ENCODE measurements at places on chromosomes 7 and 10. TPM values are rescaled to one million over a fixed set of nuclear protein-coding genes. Genes with fewer than 3 reads are reported as not detected.

DNA sequence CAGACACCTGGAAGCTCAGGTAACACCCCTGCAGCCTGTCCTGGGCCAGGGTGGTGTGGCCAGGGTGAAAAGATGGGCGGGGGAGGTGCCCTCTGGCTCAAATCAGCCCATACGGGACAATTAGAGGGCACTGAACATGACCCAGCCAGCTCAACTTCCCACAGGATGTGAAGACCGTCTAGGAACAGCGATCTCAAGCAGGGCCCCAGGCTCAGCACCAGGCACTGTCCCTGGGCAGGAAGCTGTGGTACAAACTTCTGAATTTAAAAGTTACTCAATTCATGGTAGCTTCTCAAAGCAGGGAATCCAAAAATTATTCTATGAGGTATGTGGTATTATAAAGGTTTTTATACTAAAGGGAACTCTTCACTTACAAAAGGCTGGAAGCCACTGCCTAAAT lies 5.1 kb upstream of the GRB10 start:
- DNase-seq, result no peak
- peaks cover 5% of the 10 kb centered on the region for H3K4me1 ChIP-seq
- H3K27ac ChIP-seq, result no peak overlapping the region

DNA sequence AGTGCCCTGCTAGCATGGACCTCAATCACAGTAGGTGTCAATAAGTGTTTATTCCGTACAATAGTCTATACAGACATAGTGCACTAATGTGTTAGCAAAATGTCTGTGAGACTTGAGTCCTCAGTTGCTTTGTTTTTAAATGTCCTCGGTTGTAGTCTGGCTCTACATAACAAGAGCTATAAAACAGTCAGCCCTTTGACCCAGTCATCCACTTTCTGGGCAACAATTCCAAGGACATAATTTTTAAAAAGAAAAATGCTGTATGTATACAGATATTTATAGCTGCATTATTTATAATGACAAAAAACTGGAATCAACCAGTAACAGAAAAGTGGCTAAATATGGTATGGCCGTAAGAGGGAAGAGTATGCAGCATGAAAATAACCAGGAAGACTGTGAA lies 2.8 kb upstream of the PDLIM1 start:
- H3K27me3 ChIP-seq, result no peaks in the 10 kb centered on the region
- peaks cover 13% of the 10 kb centered on the region for H3K4me1 ChIP-seq
- no peaks in the 10 kb centered on the region for H3K36me3 ChIP-seq

Gene SLC18A3
- not detected for total RNA-seq

- no peak for DNase-seq
- no peak overlapping the region for H3K4me3 ChIP-seq
- no peaks in the 10 kb centered on the region for H3K36me3 ChIP-seq
These were observed 335.1 kb downstream of the XPNPEP1 start for GRCh38 chr10:109588259-109588658.

- no peak overlapping the region for H3K4me3 ChIP-seq
- H3K27me3 ChIP-seq, result no peaks in the 10 kb centered on the region
These were observed 9.0 kb downstream of the LRRC27 start for GRCh38 chr10:132341017-132341416.

DNA sequence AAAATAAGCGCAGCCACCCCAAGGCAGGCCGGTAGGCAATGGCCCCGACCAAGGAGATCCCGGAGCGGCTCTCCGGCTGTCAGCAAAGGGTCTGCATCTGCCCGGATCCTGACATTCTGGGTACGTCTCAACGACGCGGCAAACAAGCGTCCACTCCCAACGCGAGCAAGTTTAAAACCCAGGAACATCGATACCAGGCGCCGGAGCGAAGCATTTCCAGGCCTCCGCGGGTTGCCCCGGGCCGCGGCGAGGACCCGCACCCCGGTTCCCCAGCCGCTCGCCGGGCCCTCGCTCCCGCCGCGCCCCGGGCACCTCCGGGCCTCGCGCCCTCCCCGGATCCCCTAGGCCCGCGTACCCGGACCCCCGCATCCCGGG lies 453 bp downstream of the URGCP start:
- no peaks in the 10 kb centered on the region for H3K36me3 ChIP-seq
- no peaks in the 10 kb centered on the region for H3K27me3 ChIP-seq
- H3K4me1 ChIP-seq, result no peaks in the 10 kb centered on the region

Gene MYOZ1
- 8.5 TPM for total RNA-seq

GRCh38 chr10:34786464-34786863 lies 28.6 kb downstream of the PARD3 start:
- no peaks in the 10 kb centered on the region for H3K36me3 ChIP-seq
- H3K27me3 ChIP-seq, result no peaks in the 10 kb centered on the region
- no peak for DNase-seq
- peaks cover 11% of the 10 kb centered on the region for H3K4me1 ChIP-seq
- H3K4me3 ChIP-seq, result no peak overlapping the region

Gene PAXIP1
- 1.7 TPM for total RNA-seq

GRCh38 chr7:42097752-42098151 lies 139.3 kb downstream of the GLI3 start:
- DNase-seq, result no peak
- no peak overlapping the region for H3K4me3 ChIP-seq
- H3K27me3 ChIP-seq, result no peaks in the 10 kb centered on the region

Gene HECW1
- not detected for total RNA-seq

- H3K27ac ChIP-seq, result no peak overlapping the region
- no peaks in the 10 kb centered on the region for H3K4me1 ChIP-seq
- peaks cover 18% of the 10 kb centered on the region for H3K36me3 ChIP-seq
- H3K27me3 ChIP-seq, result no peaks in the 10 kb centered on the region
- DNase-seq, result no peak
These were observed 47.5 kb downstream of the NDUFB2 start for GRCh38 chr7:140744005-140744404.

DNA sequence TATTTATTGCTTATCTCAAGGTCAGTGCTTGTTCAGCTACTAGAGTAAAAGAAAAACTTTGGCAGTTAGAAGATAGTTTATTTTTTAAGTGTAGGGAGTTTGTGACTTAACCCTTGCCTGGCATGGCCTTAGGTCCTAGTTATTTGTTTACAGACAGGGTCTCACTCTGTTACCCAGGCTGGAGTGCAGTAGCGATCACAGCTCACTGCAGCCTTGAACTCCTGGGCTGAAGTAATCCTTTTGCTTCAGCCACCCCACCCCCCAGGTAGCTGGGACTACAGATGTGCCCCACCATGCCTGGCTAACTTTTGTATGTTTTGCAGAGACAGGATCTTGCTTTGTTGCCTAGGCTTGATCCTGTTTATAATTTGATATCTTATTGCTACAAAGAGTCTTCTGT lies 4.2 kb downstream of the ANLN start:
- H3K27ac ChIP-seq, result no peak overlapping the region
- no peaks in the 10 kb centered on the region for H3K27me3 ChIP-seq
- no peaks in the 10 kb centered on the region for H3K36me3 ChIP-seq
- no peak for DNase-seq
- H3K4me1 ChIP-seq, result no peaks in the 10 kb centered on the region

DNA sequence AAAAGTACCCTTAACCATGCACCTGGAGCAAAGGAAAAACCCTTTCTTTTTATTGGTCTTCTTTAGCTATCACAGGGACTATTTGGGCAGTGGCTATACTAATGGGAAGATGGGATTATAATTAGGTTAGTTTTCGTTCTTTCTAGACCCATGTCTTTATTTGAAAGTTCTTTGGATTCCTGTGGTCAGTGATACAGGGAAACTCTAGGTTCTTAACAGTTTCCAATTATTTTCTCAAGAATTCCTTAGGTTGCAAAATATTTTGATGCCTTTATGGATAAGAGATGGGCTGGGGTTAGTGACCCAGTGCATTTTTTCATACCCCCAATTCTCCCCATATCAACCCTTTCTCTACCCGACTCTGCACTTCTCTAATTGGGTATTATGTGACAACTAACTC lies 49.0 kb downstream of the ADD3 start:
- DNase-seq, result no peak
- H3K27me3 ChIP-seq, result no peaks in the 10 kb centered on the region
- H3K4me3 ChIP-seq, result no peak overlapping the region
- peaks cover 39% of the 10 kb centered on the region for H3K4me1 ChIP-seq
- no peak overlapping the region for H3K27ac ChIP-seq
- H3K36me3 ChIP-seq, result no peaks in the 10 kb centered on the region

All from ascending aorta (tissue), 2 donors.